T-helper 22 cell (primary cell): ENCODE measurements at places on chromosomes 16 and 17.

DNA sequence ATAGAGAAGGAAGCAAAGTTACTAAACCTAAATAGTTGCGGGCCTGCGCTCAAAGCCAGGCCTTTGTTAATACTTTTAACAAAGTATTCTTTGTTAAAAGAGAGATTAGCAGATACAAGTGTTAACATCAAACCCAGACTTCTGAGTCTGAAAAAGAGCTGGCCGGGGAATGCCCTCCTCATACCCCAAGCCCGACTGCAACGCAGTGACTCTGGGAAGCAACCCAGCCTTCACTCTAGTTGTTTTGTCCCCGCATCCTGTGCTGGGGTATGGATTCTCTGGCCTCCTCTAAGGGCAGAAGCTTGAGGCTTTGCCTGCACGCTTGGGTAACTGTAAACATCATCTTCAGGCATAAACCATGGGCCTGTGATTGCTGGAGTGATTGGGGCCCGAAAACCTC is 48.3 kb downstream of the ADCY7 start:
- no peak for DNase-seq

GRCh38 chr17:50139950-50140885 is 10.3 kb upstream of the SAMD14 start:
- DNase-seq = peak; percentile 62

DNA sequence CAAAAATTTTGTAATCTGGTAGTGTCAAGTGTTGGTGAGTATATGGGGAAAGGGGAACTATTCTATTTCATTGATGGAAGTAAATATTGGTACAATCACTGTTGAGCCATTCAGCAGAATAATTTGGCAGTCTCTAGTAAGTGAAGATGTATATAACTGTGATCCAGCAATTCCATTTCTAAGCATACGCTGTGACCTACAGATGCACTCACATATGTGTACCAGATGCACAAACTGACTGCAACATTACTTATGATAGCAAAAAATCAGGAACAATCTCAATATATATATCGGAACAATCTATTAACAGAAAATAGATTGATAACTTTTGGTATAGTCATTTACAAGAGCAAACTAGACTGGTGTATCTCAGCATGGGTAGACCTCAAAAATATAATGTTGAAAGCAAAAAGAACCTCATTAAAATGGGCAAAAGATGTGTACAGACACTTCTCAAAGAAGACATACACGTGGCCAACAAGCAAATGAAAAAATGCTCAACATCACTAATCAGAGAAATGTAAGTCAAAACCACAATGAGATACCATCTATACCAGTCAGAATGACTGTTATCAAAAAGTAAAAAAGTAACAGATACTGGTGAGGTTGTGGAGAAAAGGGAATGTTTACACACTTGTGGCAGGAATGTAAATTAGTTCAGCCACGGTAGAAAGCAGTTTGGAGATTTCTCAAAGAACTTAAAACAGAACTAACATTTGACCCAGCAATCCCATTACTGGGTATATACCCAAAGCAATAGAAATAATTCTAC is 20.7 kb downstream of the ADAP2 start:
- DNase-seq = no peak

GRCh38 chr17:64213995-64214811 is 48.9 kb downstream of the TEX2 start:
- DNase-seq = no peak

DNA sequence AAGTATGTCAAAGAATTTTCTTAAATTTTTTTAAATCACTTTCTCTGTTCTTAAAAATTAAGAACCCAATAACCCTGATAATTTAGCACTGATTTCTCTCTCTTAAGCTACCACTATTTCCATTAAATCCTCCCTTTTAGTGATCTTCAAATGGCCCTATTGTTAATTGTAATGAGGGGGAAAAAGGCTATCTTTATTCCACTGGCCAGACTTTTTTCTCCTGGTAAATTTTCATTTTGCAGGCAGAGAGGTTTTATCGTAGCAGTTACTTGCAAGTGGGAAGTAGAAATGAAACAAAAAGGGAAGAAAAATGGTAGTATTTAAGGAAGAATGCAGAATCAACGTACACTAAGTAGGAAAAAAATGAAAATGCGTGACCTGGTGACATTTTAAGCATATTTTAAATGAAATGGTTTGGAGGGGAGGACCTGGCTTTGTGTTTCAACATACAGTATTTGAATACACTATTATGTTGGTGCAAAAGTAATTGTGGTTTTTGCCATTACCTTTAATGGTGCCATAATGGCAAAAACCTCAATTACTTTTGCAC is 224.9 kb downstream of the TANC2 start:
- no peak for DNase-seq

- no peak for DNase-seq
Measured at GRCh38 chr16:4053301-4053845, 62.9 kb downstream of the ADCY9 start.
